ENCODE measurements at places on chromosomes 4 and X.
A peak's percentile ranks its signal among the peaks of the same experiment; 100 is the strongest.

- DNase-seq = no peak
Observed at GRCh38 chr4:105210916-105211315, 64.2 kb downstream of the TET2 start.

DNA sequence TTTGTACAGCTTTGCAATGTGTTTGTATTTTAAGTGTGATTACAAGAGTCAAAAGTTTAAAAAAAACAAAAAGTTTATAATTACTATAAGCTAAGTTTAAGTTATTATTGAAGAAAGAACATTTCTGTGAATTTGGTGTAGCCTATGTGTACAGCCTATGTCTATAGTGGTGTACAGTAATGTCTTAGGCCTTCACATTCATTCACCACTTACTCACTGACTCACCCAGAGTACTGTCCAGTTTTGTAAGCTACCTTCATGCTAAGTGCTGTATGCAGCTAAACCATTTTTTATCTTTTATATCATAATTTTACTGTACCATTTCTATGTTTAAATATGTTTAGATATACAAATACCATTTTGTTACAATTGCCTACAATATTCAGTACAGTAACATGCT lies 182.3 kb downstream of the RPA4 start:
- no peak for DNase-seq

DNA sequence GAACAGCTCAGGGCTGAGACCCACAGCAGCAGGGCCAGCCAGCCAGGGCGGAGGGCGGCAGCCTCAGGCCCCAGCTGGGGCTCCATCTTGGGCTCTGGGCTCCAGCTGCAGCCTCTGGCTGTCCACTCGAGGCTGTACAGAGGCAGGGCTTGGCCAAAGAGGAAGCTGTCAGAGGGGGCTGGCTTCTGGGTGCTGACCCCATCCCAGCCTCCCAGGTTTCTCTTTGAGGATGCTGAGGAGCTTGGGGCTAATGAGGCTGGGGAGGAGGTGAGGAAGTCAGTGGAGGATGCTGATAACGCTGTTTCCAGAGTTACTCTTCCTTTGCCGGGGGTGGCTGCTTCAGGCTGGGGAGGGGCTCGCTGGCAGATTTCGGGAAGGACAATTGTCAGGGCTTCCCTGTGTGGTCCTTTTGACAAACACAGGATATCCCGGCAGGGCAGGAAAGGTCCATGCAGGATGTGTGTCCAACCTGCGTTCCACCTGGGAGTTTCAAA lies at the start of gene DIPK2B:
Gene DIPK2B, minus strand, starts transcription at position 136 of the 494 bp plus-strand sequence. Its CDS starts 50 bp downstream, at position 86.
- no peak for DNase-seq

DNA sequence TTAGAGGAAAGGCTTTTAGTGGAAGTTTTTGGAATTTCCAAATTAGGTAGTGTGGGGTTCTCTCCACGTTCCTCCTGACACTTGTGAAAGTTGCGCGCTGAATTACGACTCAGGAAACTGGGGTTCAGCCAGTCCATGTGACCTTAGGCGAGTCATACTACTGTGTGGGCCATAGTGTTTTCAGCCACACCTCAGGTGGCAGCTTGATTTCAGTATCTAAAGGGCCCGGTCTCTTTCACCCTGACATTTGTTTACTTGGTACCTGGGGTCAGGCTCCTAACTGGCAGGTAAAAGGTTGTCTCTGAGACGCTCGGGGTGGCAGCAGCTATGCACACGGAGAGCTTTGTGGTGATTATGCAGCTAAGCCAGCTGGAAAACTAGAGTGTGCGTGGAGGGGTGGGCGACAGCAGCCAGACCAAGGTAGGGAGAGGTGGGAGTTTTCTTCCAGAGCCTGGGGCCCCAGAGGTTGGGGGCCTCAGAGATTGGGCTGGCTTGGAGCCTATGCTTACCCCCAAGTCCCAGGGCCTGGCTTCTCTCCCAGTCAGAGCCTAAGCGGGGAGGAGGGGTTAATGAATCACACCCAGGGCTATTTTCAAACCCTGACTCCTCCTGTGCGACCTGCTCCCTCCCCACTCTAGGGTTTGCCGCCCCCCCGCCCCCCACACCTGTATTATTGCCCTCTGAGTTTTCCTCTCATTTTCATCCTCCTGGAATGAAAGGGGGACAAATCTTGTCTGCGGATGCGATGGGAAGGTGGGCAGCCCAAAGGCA lies 47.2 kb downstream of the STARD8 start:
- no peak for DNase-seq

DNA sequence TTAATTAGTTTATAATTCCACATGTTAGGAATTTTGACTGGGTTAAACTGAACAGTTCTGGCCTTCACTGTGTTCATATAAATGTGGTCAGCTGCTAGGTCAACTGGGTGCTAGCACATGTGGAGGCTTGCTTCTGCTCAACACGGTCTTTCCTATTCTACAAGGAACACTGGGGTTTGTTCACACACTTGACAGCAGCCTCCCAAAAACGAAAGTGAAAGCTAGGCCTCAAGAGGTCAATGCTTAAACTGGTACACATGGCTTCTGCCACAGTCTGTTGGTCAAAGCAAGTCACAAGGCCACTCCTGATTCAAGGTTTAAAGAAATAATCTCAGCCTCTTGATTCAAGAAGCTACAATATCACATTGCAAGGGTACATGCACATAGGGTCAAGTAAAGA lies 126.5 kb downstream of the QDPR start:
- peak; percentile 32 for DNase-seq

DNA sequence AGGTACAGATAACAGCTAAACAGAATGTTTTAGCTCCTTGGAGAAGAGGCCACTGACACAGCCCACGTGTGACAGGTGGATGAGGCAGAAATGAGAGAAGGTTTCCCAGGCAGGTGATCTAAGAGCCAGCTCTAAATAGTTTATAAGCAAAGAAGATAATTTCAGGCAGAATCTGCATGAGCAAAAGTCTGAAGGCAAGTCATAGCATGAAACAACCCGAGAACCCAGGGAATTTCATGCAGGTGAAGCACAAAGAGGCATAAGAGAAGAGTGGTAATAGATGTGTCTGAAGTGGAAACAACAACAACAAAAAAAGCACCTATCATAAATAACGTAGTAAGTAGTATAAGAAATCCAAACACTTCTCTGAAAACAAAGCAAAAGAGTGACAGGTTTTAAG lies 275.8 kb upstream of the CPEB2 start:
- DNase-seq = no peak

- no peak for DNase-seq
Observed at GRCh38 chr4:59971952-59972351, 1228.2 kb upstream of the ADGRL3 start.

GRCh38 chr4:70705183-70706043 lies 16.4 kb upstream of the RUFY3 start:
- DNase-seq = peak; percentile 82

DNA sequence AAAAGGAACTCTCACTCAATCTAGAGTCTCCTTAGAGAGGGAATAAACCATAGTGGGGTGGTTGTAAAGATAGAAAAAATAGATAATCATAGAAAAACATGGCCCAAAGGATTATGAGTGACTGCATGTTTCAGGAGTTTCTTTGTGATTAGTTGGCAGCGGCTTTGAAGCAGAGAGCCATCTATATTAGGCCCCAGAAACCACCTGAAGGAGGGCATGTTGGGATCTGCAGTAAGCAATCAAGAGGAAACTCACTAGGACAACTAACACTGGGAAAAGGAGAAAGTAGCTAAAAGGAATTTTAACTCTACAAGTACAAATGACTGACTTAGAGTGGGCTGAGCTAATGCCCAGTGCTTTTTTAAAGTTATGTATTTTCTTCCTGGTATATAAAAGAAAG lies 269.2 kb upstream of the NRK start:
- no peak for DNase-seq

GRCh38 chrX:39724544-39724943 lies 373.2 kb downstream of the BCOR start:
- no peak for DNase-seq

DNA sequence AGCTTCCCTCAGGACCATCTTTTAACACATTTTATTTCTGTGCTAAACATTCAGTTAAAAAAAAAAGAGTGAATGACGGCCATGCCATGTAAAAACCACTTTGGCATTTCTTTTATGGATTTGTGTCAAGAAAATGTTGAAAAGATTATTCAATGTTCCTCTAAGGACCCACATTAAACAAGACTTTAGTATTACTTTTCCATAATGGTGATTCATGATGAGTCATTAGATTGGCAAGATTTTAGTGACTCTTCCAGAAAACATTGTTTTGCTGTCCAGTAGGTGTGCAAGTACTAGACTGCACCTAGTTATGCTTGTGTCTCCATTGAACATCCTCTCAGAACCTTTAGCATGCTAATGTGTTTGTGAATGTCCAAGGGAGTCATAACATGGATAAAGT lies 748.6 kb downstream of the STPG2 start:
- DNase-seq = peak; percentile 54

- no peak for DNase-seq
Observed at GRCh38 chrX:9724711-9725110, 40.9 kb downstream of the GPR143 start.

DNA sequence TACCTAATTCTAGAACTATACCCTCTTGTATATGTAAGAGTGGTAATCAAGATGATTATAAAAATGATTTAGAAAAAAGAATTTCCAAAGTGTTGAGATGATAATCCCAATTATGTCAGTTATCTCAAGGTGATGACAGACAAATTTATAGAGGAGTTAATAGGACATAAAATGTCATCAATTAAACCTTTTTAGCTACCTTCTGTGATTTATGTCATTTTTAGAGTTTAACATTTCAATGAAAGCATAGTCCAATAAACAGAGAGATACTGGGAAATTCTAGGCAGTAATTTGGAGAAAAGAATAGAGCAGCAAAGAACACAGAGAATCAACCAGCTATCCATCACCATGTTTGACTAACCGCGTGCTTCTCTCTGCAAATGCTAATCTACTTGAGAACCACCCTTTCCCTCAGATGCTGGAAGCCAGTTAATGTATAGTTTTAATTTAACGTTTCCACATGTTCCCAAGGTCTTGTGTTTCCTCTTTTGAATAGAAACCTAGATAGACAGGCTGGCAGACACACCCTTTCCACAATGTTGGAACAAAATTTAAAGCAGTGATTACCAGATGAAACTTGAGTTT lies 433.1 kb upstream of the FAM241A start:
- no peak for DNase-seq

GRCh38 chr4:14566518-14566917 lies 435.8 kb upstream of the CPEB2 start:
- DNase-seq = peak; percentile 38

- DNase-seq = no peak
Observed at GRCh38 chr4:252065-252601, 53.1 kb downstream of the ZNF732 start.

- DNase-seq = peak; percentile 25
Observed at GRCh38 chrX:133294126-133294525, 76.0 kb upstream of the TFDP3 start.

DNA sequence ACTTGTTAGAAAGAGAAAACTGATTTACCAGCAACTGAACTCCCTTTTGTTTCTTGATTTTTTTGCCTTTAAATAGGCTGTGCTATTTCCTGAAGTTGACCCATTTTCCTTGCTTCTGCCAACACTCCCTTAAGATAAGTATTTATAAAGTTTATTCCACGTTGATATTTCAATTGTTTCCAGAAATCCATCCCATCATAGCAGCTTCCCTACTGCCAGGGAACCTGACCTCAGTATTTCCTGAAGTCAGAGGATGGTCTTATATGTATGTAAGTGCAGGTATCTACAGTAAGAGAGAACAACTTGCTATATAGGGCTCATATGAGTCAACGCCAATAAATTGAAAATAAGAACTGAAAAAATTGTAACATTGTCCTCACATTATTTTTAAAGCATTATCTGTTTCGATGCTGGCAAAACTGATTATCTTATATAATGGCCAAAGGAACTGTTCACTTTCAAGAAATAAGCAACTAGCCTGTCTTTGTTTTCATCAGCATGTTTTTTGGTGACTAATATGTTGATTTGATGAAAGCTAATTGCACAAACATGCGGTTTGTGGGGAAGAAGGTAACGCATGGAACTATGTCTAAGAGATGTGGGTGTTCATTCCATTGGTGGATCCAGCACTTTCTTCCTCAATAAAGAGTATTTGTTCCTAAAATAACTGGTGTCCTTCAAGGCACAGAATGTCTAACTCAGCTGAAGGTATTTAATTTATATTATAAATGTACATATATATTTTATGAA lies 4.7 kb downstream of the LIMCH1 start:
- peak; percentile 62 for DNase-seq

- peak; percentile 20 for DNase-seq
Observed at GRCh38 chr4:141248029-141248428, 27.3 kb downstream of the ZNF330 start.

- DNase-seq = peak; percentile 2
Observed at GRCh38 chrX:102517326-102517725, 787 bp upstream of the TMSB15A start.

DNA sequence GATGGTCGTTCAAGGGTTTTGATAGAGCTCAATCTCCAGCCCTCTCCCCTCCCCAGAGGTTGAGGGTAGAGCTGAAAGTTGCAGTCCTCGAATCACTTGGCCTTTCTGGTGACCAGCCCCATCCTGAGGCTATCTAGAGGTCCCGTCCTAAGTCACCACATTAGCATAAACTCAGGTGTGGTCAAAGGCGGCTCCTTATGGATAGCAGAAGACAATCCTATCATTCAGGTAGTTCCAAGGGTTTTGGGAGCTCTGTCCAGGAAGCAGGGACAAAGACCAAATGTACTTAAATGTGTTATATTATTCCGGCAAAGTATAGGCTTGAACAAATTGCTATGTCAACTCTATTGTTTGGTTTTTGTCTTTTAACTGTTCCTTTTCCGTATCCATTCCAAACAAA lies 30.6 kb downstream of the PDK3 start:
- no peak for DNase-seq

DNA sequence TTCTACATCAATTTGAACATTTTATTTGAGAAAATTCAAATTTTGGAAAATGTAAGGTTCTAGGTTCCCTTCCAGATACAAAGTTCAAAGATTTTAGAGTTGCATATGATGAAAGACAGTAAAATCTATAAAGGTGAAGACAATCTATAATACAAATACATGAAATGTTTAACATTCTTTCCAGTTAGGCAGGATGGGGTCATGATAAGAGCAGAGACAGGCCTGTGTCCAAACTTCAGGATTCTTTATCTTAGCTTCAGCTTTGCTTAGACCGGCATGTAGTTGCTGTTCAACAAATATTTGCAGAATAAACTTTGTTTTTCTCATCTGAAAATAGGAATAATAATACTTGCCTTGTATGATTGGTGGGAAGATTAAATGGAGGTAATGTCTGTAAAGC lies 4.5 kb upstream of the RPS6KA3 start:
- DNase-seq = no peak

GRCh38 chr4:25911356-25911755 lies 2.7 kb upstream of the SMIM20 start:
- no peak for DNase-seq

Measured in astrocyte of the hippocampus (primary cell).